ENCODE measurements at places on chromosomes 2 and 18. TPM values are rescaled to one million over a fixed set of nuclear protein-coding genes. Genes with fewer than 3 reads are reported as not detected.

The UGT1A5 gene
- total RNA-seq, result not detected

GRCh38 chr18:47246027-47246971 is 5.2 kb downstream of the SKOR2 start:
- no peaks in the 10 kb centered on the region for H3K4me1 ChIP-seq
- H3K4me3 ChIP-seq, result no peak overlapping the region
- peaks cover 90% of the 10 kb centered on the region for H3K27me3 ChIP-seq

DNA sequence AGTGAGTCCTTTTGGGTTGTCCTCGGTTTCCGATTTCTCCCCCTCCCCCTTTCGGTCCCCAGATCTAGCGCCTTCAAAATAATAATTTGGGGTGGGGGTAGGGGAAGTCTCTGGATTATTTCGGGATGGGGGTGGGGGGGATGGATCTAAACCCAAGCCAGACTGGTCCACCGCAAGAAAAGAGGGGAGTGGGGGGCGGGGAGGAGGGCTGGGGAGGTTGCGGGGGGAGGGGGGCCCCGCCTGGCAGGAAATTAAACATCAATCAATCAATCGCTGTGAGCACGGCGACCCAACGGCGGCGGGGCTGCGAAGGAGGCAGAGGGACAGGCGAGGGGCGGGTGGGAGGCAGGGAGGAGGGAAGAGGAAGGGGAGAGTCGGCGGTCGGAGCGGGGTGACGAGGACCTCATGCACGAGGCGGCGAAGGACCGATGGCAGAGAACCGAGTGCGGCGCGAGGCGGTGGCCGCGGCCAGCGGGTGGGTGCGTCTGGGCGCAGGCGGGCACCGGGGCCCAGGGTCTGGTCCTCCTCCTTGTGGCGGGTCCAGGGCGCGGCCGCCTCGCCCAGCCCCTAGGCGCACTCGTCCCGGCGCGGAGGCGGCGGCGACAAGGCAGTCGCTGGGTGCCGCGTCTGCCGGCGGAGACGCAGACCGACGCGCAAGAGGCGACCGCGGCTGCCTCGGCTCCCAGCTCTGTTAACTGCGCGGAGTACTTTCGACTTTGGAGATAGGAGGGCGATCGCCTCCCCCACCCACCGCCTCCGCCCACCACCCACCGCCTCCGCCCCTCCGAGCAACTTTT is 468 bp upstream of the SATB2 start:
- H3K27me3 ChIP-seq, result peaks cover 70% of the 10 kb centered on the region
- H3K4me1 ChIP-seq, result no peaks in the 10 kb centered on the region
- no peak overlapping the region for H3K27ac ChIP-seq
- H3K36me3 ChIP-seq, result no peaks in the 10 kb centered on the region
- DNase-seq, result peak; percentile 83

DNA sequence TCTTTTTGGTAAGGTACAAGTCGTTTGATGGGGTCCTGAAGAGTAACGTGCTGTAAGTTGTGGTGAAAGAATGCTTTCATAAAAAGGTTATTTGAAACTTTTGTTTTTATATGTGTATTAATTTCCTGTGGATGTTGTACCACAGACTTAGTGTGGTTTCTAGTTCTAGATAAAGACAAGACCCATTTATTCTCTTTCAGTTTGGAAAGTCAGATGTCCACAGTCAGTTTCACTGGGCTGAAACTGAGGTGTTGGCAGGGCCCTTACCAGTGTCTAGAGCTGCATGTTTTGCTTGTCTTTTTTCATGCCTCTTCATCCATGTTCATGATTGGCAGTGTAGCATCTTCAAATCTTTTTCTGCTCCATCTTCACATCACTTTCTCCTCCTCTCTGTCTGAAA is 22.1 kb upstream of the DOCK10 start:
- no peaks in the 10 kb centered on the region for H3K27me3 ChIP-seq
- no peaks in the 10 kb centered on the region for H3K4me1 ChIP-seq
- H3K4me3 ChIP-seq, result no peak overlapping the region
- H3K36me3 ChIP-seq, result no peaks in the 10 kb centered on the region
- H3K27ac ChIP-seq, result no peak overlapping the region

DNA sequence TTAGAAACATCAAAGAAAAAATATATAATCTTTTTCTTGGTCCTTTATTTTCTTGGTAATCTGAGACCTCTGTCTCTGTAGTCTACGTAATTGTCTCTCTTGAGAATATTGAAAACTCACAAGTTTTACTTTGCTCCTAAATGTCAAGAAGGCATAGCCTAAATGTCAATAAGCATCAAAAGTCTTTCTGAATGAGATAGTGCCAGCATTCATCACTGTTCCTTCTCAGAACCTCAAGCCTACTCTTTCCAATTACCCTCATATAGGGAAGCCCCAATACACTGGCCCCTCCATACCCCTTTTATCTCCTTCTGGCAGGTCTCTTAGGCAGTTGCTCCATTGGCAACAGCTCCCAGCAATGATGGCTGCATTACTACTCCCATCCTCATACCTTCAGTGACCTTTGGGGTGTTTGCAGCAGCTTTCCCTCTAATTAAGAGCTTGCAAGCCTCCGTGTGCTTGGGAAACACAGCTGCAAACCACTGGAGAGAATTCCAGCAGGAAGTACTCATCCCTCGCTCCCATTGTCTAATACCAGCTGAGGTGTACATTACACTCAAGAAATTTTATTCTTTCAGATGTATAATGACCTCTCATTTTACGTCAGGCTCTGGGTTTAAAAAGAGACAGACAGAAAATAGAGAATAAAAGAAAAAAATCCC is 95.8 kb downstream of the KYNU start:
- H3K4me3 ChIP-seq, result no peak overlapping the region
- no peaks in the 10 kb centered on the region for H3K27me3 ChIP-seq
- no peak for DNase-seq
- H3K4me1 ChIP-seq, result peaks cover 3% of the 10 kb centered on the region
- no peaks in the 10 kb centered on the region for H3K36me3 ChIP-seq

DNA sequence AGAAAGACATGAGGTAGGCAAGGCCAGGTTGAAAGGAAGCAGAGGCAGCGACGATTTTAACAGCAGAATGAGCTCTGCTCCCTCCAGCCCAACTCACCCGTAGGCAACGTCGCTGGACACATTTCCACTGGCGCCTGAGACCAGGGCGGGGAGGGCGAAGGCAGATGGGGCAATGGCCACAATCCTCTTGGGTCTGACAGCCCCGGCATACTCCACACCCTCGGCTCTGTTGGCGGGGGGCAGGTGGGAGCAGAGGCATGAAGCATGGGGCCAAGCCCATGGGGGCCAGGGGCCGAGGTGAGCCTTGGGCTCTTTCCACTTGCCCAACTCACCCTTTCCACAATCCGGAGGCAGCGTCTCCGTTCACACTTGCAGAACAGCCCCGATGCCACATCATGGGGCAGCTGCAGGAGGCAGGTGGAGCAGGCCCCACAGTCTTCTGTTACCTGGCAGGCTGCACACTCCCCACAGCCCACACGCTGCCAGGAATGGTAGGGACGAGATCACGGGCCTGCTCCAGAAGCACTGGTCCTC is 5.8 kb downstream of the MBD1 start:
- no peak overlapping the region for H3K4me3 ChIP-seq
- H3K27ac ChIP-seq, result no peak overlapping the region
- no peak for DNase-seq
- H3K36me3 ChIP-seq, result peaks cover 79% of the 10 kb centered on the region

DNA sequence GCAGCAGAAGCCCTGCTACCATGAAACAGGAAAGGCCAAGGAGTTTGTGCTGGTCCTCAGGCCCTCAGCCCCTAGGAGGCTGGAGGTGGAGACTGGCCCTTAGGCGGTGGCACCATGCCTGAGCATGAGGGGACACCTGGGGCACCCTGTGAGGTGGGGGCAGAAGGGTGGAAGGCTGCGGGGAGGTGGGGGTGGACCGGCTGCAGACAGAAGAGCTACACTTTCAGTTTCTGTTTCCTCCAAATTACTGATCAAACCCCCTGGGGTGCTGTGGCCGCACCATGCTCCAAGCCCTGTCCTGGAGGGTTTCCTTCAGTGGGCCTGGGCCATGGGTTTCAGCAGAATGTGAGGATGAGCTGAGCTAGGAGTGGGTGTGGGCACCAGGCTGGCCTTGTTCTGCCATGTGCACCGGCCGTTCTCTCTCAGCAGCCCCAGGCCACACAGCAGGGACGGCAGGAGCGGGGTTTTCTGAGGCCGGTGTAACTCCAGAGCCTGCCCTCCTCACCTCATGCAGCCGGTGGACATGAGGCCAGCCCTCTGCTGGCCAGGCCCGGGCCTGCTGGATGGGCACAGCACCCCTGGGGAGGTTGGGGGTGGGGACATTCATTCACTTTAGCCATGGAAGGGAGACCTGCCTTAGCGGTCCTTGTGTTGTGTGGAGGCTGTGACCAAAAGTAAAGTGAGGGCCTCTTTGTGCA is 51.5 kb downstream of the PLEKHB2 start:
- peak; percentile 63 for DNase-seq
- H3K27me3 ChIP-seq, result no peaks in the 10 kb centered on the region
- no peaks in the 10 kb centered on the region for H3K4me1 ChIP-seq
- H3K4me3 ChIP-seq, result no peak overlapping the region
- H3K36me3 ChIP-seq, result peaks cover 2% of the 10 kb centered on the region
- no peak overlapping the region for H3K27ac ChIP-seq

DNA sequence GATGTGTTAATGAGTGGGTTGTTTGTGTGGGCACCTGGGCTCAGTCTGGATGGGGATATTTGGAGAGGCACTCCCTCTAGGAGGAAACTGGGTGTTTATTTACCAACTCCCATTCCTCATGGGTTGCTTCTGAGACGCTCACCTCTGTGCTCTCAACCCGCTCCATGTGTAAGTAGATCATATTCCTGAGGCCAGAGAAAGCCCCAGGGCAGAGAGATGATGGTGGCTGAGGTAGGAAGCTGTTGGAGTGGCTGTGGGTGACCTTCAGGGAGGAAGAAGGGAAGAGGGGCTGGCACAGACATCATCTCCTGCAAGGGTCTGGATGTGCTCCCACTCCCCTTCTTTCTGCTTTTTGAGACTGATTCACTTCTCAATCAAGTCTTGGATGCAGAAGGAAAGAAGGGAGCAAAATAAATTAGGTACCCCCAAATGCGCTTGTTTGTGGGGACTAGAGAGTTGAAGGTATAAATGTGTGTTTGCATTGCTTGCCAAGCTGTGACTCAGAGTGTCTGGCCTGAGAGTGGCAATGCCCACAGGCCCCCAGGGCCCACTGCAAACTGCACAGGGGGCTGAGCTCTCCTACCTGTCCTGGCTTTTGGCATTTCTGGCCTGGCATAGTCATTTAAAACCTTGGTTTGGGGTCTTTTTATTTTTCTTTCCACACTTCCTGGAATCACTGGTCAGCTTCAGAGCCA is 57.2 kb upstream of the TNP1 start:
- peaks cover 6% of the 10 kb centered on the region for H3K4me1 ChIP-seq
- H3K27me3 ChIP-seq, result no peaks in the 10 kb centered on the region
- no peaks in the 10 kb centered on the region for H3K36me3 ChIP-seq
- no peak overlapping the region for H3K4me3 ChIP-seq
- no peak overlapping the region for H3K27ac ChIP-seq

- H3K27ac ChIP-seq, result no peak overlapping the region
- DNase-seq, result no peak
- H3K4me1 ChIP-seq, result peaks cover 6% of the 10 kb centered on the region
- H3K27me3 ChIP-seq, result no peaks in the 10 kb centered on the region
Observed at GRCh38 chr18:79595876-79596374, 83.7 kb upstream of the CTDP1 start.

- H3K4me3 ChIP-seq, result no peak overlapping the region
- H3K27me3 ChIP-seq, result no peaks in the 10 kb centered on the region
- no peak for DNase-seq
- H3K4me1 ChIP-seq, result no peaks in the 10 kb centered on the region
- H3K27ac ChIP-seq, result no peak overlapping the region
Observed at GRCh38 chr2:9979977-9980376, 28.5 kb downstream of the GRHL1 start.

DNA sequence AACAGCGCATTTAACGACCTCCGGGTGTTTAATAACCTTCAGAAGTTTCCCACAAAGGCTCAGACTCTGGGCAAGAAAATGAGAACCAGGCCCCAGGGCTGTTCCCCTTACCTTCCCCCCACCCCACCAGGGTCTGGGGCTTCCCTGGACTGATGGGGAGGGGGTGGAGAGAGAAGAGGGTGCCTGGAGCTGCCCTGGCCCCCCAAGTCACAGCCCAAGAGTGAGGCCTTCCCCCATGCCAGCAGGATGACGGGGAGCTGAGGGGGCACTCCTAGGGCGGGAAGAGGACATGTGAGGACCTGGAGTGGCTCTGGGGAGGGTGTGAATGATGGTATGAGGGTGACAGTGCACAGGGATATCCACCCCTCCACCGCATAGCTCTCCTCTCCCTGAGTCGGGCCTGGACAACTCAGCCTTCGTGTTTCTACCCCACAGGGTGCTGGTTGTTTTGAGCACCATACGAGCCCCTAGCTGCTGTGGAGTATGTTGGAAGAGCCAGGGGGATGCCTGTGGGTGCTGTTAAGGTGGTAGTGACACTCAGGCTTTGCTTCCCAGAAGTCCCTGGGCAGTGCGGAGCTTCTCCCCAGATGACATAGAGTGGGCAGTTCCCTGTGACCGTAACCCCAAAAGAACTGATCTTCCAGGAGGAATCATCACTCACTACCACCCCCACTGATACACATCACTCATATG is 3.9 kb downstream of the PKDCC start:
- no peaks in the 10 kb centered on the region for H3K27me3 ChIP-seq
- no peak for DNase-seq
- peak overlapping the region; percentile 41 for H3K27ac ChIP-seq
- H3K36me3 ChIP-seq, result peaks cover 34% of the 10 kb centered on the region
- H3K4me3 ChIP-seq, result peak overlapping the region; percentile 90

DNA sequence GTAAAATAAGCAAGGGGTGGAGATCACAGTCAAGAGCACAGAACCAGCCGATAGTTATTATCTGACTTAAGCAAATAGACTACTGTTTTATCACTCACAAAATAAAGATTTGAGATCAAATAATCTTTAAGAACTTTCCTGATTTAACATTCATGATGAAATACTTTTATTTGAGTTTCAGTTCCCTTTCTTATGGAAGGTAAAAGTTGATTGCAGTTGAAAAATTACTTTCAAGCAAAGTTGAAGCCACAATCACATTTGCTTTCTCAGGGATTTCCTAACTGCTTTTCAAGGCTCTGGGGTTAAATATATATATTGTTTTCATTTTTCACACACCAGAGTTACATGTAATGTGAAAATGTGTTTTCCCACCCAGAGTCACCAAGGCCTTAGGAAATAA is 599.5 kb downstream of the KCNJ3 start:
- no peaks in the 10 kb centered on the region for H3K27me3 ChIP-seq
- no peaks in the 10 kb centered on the region for H3K36me3 ChIP-seq
- H3K4me1 ChIP-seq, result no peaks in the 10 kb centered on the region
- no peak overlapping the region for H3K4me3 ChIP-seq
- no peak for DNase-seq

- H3K4me1 ChIP-seq, result no peaks in the 10 kb centered on the region
- no peak for DNase-seq
- H3K27ac ChIP-seq, result no peak overlapping the region
- no peaks in the 10 kb centered on the region for H3K27me3 ChIP-seq
Observed at GRCh38 chr18:79381811-79382311, 13.9 kb upstream of the NFATC1 start.
